ENCODE measurements at places on chromosomes 3 and 15. TPM values are rescaled to one million over a fixed set of nuclear protein-coding genes. Genes with fewer than 3 reads are reported as not detected.

NR2F2 gene
- total RNA-seq: 18.0 TPM

PAQR5 gene
- 1.7 TPM for total RNA-seq

SLC9A9 gene
- 5.6 TPM for total RNA-seq

RAMAC gene
- 15.0 TPM for total RNA-seq

OR5AC2 gene
- not detected for total RNA-seq

GOLGA6L4 gene
- total RNA-seq: 0.50 TPM

NMB gene
- total RNA-seq: 1.3 TPM

CCR2 gene
- total RNA-seq: 1.3 TPM

ST8SIA2 gene
- total RNA-seq: 3.0 TPM

CASR gene
- total RNA-seq: not detected

CD47 gene
- total RNA-seq: 37.7 TPM

DENND4A gene
- total RNA-seq: 14.0 TPM

ZWILCH gene
- 1.8 TPM for total RNA-seq

FGD5 gene
- 16.3 TPM for total RNA-seq

GOLGA6L24 gene
- not detected for total RNA-seq

ROPN1B gene
- 3.7 TPM for total RNA-seq

ACAN gene
- 0.15 TPM for total RNA-seq

Measured in left ventricle myocardium superior (tissue), 1 donor.